ENCODE measurements at places on chromosomes 1 and 21. TPM values are rescaled to one million over a fixed set of nuclear protein-coding genes. Genes with fewer than 3 reads are reported as not detected.

DNA sequence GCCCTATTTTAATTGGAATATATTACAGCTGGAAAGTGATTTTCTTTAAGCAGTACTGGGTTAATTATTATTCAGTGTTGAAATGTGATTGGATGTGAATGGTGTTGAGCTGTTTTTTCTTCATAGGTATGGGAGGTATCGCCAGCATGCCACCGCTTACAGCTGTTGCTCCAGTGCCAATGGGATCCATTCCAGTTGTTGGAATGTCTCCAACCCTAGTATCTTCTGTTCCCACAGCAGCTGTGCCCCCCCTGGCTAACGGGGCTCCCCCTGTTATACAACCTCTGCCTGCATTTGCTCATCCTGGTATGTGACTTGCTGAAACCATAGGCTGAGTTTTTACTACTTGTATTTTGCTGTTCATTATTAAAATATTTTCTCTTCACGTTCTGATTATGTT lies 107.7 kb downstream of the ITSN1 start:
- DNase-seq = no peak

DNA sequence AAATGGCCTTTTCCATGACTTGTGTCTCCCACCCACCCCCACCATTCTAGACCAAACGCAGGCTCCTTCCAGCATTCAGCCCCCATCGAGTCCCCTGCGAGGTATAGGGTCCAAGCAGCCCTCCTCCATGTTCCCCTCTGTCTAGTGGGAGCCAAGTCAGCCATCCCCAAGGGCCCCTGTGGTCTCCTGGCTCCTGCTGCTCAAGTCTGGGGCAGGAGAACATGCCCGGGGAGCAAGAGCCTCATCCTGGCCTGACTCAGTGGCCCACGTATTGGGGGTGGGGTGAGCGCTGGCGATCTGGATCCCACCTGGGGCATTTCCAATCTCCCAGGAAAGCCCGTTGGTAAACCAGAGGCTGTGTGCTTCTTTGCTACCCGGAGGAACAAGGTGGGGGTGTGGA lies 4.1 kb upstream of the PRDM16 start:
- no peak for DNase-seq

DNA sequence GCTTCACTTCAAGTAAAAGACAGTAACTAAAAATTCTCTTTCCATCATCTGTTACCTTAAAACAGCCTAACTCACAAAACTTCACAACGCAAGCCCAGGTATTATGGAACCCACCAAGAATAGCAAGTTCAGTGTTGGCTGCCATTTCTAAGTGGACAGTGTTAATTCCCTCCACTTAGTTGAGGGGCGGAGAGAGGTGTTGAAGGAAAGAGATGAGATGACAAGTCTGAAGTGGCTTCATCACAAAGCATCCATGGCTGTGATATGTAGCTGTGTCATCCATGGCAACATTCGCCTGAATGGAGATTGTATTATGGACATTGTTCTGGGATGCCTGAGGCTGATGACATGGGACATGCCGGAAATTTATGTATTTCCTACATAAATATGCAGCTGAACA lies 101.8 kb downstream of the SIM2 start:
- no peak for DNase-seq

GRCh38 chr1:185984113-185984836 lies 250.1 kb downstream of the HMCN1 start:
- DNase-seq = no peak

GRCh38 chr1:56098946-56099345 lies 480.4 kb downstream of the PLPP3 start:
- DNase-seq = no peak

GRCh38 chr1:196355206-196355786 lies 252.9 kb downstream of the KCNT2 start:
- DNase-seq = peak; percentile 4

DNA sequence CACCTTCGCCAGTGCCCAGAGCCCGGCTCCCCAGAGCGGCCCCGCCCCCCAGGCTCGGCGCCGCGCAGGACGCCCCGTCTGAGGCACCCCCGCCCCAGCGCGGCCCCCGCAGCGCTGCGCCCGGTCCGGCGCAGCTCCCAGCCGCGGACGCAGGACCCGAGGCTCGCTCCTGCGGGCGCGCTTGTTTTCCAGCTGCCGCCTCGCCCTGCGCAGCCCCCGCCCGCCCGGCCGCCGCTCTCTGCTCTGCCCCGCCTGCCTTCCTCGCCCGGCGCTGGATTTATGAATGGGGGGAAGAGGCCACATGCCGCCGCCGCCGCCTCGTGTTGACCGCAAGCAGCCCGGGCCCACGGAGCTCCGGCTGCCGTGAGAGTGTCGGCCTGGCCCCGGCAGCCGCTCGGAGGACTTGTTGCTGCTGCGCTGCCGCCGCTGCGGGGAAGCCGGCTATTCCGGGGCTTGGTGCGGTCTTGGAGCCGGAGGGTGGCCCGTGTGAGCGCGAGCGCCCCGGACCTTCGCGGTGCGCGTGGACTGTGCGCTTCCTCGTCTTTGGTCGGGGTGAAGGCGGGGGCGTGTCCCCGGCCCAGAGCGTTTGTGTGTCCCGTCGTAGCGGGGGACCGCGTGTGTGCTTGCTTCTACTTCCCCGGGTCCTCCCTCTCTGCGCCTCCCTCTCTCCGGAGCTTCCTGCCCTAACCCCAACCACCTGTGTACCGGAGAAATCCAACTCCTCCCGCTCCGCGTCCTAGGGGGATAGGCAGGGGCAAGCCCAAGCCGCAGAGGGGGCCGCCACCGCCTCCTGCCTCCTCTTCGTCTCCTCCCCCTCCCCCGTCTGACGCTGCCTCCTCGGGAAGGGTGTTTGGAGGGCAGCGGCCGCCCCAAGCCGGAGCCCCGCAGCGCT lies 736 bp downstream of the KCNC4 start:
- peak; percentile 25 for DNase-seq

DNA sequence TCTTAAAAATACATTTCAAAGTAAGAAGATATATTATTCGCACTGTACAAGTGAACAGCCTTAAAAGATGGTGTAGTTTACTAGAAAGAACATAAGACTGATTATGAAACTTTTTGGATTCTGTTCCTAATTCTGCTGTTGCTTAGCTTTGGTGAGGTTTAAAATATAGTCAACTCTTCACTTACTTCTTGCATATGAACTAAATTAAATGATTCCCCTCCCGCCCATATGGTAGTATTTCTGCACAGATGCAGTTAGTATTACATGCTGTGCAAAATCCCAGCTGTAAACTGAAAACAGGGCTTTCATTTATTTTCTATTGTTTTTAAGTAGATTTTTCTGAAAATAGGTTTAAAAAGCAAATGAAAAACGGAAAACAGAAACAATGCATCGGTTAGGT lies 345.4 kb upstream of the NCAM2 start:
- no peak for DNase-seq

- DNase-seq = no peak
Observed at GRCh38 chr1:48082271-48082962, 85.2 kb upstream of the TRABD2B start.

ZNF691 gene
- total RNA-seq = 12.5 TPM

SIPA1L2 gene
- total RNA-seq = 3.2 TPM

FCGR2B gene
- 1.3 TPM for total RNA-seq

C2CD2 gene
- 8.9 TPM for total RNA-seq

All from thymus (tissue), 14 donors.